ENCODE measurements at places on chromosomes 3 and 15.

DNA sequence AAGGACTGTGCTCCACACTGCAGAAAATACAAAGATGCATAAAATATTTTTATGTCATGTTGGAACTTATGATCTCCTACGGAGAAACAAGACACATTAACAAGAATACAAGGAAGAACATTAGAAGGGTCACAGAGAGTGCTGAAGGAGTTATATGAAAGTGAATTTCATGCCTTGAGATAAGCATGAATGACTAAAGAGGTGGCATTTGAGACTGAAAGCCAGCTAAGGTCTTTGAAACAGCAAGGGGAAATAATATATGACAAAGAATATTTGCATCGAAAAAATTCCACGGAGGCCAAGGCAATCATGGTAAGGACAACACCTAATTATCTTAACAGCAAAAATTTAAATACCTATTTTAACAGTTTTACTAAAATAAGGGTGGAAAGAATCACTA is 12.5 kb downstream of the GSK3B start:
- no peak for DNase-seq

GRCh38 chr15:25863111-25863967 is at the start of gene ATP10A:
Gene ATP10A, minus strand, starts transcription at chr15:25863327. Its CDS starts 231 bp downstream, at chr15:25863096.
- peak; percentile 76 for DNase-seq

DNA sequence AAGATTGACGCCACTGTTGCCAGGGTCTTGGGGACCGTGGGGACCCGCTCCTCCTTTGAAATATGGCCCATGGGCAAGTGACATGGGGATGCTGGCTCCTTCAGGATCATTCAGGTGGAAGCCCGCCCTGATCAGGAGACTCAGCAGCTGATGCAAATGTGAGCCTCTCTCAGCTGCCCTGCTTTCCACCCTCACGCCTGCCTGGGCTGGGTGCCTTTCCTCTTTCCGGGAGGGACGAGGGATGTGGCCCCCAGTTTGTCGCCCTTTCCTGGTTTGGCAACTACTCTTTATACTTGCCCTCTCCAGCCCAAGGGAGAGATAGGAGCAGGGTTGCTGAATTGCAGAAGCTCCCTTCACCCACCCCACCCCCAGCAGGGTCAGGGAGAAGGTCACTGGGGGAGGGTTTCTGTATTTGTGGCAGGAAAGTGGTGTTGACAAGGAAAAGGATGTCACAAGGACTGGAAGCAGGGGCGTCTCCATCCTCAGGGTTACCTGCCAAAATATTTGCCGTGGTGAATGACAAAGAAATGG is 21.8 kb downstream of the DNASE1L3 start:
- no peak for DNase-seq

DNA sequence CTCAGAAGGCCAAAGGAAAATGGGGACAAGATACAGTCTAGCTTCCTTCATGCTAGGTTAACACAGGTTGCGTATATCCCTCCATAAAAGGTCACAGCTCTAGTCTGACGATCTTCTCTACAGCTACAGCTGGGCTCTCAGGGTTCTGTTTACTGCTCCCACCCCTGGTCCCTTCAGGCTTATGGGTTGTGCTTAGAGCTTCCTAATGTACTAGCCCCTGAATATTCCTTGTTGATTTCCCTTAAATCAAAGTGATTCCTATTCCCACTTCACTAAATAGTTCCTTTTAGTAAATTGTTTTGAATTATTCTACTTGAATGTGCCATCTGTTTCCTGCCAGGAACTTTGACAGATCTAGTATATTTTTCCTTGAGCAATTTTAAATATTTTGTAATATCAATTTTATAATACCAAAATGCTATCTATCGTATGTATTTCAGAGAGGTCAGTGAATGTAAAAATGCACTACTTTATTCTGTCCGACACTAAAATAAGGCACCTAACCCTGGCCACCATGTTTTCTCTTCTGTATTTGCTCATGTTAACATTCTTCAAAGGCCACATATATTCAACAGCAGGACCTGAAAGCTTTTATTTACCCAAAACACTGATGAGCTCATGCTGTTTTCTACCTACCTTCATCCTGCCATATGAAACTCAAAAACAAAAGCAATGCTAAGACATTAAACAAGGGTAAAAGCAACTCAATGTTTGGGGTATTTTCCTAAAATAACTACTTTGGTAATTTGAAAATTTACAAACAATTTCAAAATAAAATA is 92.8 kb upstream of the TGFBR2 start:
- DNase-seq = no peak

GRCh38 chr3:125300416-125300815 is 74.7 kb downstream of the ZNF148 start:
- DNase-seq = peak; percentile 89

Data from fibroblast of skin of scalp (primary cell).